DMS79 treated with DMSO at 0.1 percent for 48 hours (cell line): ENCODE measurements at places on chromosomes 2 and 18.

DNA sequence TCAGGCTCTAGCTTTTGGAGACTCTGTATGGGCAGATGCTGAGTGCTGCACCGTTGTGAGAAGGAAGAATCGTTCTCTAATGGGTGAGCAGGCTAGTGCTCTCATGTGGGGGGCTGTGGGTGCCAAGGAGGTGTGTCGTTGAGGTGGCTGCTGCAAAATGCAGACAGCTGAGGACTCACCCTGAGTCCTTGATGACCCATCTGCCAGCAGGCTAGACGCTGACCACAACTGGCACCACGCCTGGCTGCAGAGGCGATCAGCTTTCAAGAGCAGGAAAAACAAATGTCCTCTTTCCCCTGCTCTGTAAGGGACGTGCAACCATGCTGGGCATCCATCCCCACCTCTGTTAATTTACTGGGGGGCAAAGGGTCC, 48.2 kb downstream of the HAUS1 start:
- peak; percentile 90 for DNase-seq

- DNase-seq: no peak
These were observed 57.7 kb upstream of the SLC1A4 start for GRCh38 chr2:64931246-64932115.

- DNase-seq: no peak
These were observed 84.5 kb downstream of the FAM228A start for GRCh38 chr2:24259316-24259715.

GRCh38 chr18:48637081-48637990, 98.5 kb downstream of the CTIF start:
- DNase-seq: no peak

- DNase-seq: no peak
These were observed 41.3 kb upstream of the AGFG1 start for GRCh38 chr2:227430639-227431038.

DNA sequence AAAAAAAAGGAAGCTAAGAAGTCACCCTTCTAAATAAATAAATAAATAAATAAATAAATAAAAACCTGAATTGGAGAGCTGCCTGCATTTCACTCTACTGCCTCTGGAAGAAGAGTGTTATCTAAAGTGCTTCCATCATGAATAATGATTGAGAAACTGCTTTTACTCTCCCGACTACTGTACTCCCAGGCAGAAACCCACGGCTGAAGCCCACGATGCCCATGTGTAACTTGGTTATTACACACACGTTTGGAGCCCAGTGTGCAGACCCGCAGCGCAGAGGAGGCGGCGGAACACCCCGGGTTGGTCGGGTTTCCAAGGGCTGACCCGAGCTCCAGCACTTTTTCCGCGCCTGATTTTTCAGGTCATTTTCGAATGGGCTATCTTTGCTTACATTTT, 697 bp upstream of the SPATS2L start:
- peak; percentile 81 for DNase-seq

DNA sequence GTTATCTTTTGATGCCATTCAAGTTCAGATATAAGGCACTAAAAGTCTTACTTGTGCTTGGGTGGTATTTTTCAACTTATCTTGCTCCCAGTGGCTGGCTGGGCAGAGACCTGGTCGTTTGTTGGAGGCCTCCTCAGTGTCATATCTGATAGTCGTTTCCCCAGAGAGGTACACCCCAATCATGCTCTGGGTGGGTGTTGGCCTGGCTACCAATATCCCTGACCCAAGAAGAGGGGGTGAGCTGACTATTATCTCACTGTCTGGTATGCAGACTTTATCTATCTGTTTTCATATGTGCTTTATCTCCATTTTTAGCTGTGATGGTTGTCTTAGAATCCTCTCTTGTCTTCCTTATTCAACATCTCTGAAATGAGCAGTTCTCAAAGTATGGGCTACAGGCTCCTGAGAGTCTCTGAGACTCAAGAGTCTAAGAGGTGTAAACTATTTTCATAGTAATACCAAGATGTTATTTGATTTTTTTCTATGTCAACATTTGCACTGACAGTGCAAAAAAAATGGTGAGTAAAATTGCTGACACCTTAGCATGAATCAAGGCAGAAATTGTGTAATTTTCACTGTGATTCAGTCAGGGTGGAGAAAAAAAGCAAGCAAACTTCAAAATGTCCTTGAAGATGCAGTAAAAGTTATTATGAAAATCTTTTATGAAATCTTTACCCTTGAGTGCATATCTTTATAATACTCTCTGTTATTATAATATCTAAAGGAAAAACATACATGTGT, 12.3 kb upstream of the PLEK start:
- DNase-seq: no peak

GRCh38 chr2:214038186-214038585, 372.7 kb upstream of the VWC2L start:
- DNase-seq: no peak

DNA sequence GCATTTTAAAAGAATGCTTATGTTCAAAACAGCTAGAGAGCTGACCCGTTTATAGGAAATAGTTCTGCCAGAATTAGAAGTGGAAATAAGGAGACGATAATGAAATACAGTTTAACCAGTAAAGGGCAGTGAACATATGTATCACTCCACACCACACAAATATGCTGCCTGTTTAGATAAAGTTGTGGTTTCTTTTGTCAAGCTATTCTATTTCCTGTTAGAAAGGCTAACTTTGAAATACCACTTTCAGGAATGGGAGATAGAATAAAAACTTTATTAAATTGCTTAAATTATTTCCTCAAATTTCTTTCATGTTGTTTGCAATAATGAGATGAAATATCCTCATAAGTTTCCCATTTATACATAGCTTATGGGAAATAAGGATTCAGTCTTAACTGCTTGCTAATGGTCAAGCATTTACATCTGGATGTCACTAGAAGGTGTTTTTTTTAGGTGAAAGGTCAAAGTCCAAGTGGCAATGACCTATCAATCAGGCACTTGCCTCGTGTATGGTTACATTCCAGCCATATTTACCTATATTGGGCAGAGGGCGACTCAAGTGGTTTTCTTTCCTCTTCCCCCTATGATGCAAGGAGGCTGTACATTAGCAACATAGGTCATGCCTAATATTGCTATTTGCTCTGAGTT, 148.9 kb downstream of the ZEB2 start:
- no peak for DNase-seq

GRCh38 chr2:224884188-224884587, 158.1 kb downstream of the DOCK10 start:
- no peak for DNase-seq

GRCh38 chr18:8623549-8624106, 14.4 kb downstream of the RAB12 start:
- DNase-seq: peak; percentile 69

GRCh38 chr2:75523313-75524275, 37.1 kb downstream of the EVA1A start:
- DNase-seq: no peak

DNA sequence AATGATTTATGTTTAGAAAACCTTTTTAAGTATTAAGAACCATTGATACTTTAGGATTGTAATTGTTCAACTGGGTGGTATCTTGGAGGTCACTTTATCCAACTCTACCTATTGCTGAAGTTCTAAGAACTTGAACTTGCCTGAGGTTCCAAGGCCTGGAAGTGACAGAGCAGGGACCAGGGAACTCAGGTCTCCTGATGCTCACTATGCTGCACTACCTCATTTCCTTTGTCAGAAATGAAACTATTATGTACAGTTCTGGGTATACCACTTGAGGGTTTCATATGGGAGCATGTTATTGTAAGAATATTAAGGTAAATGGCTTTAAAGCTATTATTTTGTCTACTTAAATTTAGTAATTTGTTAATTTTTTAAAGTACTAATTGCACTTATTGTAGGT, 3.0 kb downstream of the MBD5 start:
- DNase-seq: no peak

GRCh38 chr2:17309741-17310339, 208.4 kb downstream of the RAD51AP2 start:
- DNase-seq: peak; percentile 8

DNA sequence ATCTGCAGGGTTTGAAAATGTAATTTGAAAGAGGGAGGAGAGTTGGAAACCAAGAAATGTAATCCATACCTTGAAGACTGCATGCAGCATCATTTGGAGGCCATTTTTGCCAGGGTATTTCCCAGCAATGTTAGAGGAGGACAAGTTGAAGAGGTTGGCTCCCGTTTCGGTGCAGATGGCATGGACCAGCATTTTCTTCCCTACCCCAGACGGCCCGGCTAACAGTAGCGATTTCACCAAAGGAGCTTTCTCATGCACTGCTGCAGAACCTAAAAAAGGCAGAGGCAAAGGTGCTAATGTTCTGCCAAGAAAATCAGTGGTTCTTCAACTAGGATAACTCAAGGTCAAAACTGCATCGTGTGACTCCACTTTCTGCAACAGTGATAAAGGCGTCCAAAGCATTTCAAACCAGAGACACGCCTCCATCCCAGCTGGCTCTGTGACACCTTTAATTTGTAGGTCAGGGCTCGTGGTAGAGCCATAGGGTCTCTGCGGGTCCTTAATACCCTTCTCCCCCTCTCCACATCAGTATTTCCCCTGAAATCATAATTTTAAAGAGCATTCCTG, 99.6 kb upstream of the ASB18 start:
- DNase-seq: no peak

- DNase-seq: no peak
These were observed 397.2 kb upstream of the FANCL start for GRCh38 chr2:58638256-58638805.

GRCh38 chr18:35999925-36000324, 27.4 kb downstream of the RMP24 start:
- DNase-seq: no peak
